NCI-H1694 (cell line): ENCODE measurements at places on chromosomes 7 and 10.

- DNase-seq: peak; percentile 49
These were observed at the start of gene WDR86 for GRCh38 chr7:151409667-151410404. TSS of gene WDR86 (minus strand) at chr7:151410038. CDS start at chr7:151409589, 449 bp downstream.

DNA sequence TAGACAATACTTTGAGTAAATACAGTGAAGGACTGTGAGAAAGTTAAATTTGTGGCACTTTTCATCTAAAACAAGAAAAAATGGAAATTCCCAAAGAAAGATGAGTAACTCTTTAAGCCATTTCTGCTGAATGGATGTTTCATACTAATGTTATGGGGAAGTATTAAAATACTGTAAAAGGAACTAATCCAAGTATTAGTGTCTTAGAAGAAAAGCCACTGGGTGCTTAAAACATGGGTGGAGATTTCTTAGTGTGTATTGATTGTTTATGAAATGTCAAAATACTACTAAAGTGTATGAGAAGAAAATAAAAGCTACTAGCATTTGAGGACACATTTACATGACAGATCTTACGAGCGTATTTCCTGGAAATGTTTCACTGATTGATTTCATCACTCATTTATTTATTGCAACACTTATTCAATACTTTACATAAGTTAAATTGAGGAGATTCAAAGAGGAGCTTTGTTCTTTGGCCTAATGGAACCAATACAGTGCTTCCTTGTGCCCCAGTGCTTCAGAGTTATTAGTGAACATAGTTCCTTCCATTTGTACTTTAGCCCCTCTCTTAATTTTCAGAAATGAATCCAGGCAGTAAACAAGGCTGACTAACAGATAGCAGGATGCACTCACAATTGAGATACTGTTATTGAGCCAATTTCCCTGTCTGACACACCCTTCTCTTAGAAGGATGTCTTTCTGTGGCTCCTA, 155.5 kb upstream of the AHR start:
- DNase-seq: no peak

DNA sequence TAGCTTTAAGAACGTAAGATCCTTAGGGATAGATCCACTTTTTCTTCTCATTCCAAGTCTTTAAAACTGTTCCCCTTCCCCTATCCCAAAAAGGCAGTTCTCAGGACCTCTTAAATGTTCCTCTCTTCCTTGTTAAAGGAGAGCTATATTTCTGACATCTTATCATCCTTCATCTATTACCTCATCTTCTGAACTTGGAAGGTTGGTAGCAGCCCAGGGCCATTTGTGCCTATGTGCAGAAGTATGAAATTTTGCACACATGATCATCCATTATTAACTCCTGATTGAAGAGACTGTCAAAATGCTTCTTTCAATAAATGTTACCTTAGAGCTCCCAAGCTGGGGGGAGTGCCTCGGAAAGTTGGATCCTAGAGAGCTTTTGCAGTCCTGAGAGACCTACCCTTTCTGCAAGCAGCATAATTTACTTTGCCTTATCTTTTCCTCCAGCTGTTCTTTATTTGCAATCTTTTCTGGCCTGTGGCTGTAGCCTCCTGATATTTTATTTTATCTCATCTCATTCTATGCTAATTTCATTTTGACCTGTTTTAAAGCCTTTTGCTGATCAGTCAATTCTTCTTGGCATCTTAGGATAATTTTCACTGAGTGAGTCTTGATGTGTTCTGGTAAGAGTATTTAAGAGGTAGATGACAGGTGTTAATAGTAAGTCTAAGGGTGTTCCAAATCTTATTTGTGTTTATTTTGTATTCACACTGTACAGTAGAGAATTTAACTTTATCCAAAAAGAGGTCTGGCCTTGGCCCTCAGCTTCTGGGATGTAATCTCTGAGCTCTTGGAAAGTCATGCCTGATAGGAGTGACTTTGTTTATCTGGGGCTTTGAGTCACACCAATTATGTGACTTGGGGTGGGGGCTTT, 135.0 kb upstream of the PDLIM1 start:
- no peak for DNase-seq

DNA sequence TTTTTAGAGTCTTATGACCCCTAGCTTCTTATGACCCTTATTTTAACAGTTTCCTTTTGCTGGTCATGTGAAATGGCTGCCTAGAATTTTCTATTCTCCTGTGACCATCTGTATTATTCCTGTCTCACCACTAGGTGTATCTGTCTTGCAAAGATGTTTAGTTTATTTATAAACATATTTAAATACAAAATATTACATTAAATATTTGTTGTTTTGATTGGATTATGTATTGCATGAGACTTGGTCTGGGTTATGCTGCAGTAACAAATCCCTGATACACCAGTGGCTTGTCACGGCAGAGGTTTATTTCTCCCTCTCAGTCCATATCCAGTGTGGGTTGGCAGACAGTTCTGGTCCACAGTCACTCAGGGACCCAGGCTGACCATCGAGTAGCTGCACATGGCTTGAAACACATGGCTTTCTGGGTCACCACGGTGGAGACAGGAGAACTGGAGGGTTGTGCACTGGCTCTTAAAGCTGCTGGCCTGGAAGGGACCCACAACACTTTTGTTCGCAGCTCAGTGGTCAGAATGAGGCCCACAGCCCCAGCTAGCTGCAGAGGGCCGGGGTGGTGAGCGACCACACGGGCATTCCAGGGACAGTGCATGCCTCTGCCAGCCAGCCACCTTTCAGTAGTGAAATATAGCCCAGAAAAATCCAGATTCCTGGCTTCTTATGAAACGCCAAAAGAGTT, 7.4 kb downstream of the RASSF4 start:
- no peak for DNase-seq

- no peak for DNase-seq
These were observed 5.3 kb downstream of the HOXA11 start for GRCh38 chr7:27179503-27180430.

- DNase-seq: no peak
These were observed 74.1 kb upstream of the UNC5B start for GRCh38 chr10:71138166-71138830.

GRCh38 chr7:67809586-67809985, 813.0 kb downstream of the TYW1 start:
- no peak for DNase-seq

- DNase-seq: no peak
These were observed 23.5 kb downstream of the HTR7 start for GRCh38 chr10:90834326-90834725.

GRCh38 chr7:52261057-52261456, 774.4 kb upstream of the POM121L12 start:
- DNase-seq: no peak

GRCh38 chr10:113099431-113100183, 149.6 kb downstream of the TCF7L2 start:
- DNase-seq: no peak

GRCh38 chr10:42997151-42997848, 79.6 kb upstream of the RET start:
- DNase-seq: no peak

DNA sequence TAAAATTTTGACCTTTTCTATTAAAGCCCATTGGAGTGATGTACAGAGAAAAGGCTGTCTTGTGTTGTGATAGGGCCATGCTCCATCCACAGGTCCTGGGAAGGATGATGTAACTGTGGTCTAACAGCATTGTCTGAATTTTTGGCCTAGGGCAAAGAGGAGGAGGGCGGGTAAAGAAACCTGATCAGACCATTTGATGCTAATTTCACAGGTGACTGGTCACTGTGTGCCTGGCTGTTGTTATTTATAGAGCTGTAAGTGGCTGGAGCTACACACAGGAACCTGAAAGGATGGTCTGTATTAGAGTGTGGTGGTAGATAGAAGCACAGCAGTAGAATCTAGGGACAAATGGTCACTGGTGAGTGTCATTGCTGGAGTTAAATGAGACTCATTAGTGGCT, 182.1 kb downstream of the AUTS2 start:
- no peak for DNase-seq

DNA sequence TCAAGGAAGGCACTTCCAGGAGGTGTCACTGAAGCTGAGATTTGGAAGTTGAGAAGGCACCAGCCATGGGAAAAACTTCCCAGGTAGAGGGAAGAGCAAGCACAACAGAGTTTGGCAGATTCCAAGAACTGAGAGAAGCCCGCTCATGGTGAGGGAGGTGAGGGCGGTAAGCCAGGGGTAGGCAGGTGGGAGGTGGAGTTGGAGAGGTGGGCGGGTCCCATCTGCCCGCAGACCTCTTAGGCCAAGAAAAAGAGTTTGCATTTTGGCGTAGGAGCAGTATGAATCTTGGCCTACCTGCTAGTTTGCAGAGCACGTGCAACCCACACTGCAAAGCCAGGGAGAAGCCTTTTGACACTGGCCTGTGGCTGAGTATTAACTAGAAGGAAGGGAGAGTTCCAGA, 18.8 kb downstream of the FRMPD2 start:
- DNase-seq: no peak
